GM19239 (cell line): ENCODE measurements at places on chromosomes 1 and 21.

DNA sequence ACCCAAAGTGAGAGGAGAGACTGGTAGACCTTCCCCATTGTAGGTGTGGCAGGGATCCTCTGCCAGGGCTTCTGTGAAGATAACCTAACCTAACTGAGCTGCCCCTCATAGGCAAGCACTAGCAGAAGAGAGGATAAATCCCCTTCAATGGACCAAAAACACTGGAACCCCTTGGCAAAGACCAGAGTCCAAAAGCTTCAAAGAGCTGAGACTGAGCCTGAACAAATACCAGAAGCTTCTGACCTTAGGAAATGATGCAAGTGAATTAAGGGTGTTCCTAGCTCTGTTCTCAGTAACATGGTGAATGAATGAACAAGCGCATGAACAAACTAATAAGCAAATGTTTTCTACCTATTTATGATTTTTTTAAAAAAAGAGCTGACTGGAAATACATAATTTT is 123.2 kb downstream of the RRAGC start:
- DNase-seq = no peak

- DNase-seq = no peak
Observed at GRCh38 chr21:46109313-46110221, 11.7 kb downstream of the COL6A2 start.

DNA sequence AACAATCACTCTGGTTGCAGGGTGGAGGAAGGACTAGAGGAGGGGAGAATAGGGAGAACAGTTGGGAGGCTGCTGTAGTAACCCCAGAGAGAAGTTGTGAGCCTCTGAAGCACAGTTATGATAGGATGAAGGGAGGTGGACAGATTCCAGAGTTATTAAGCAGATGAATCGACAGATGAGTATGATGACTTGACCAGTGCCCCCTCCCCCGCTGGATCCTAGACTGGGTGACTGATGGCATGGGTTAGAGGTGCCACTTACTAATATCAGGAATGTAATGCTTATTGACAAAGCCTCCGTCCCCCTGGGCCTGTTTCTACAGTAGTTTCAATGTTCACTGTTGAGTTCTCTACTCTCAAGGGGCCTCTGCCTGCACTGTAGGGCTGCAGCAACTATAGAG is 14.0 kb upstream of the TIPRL start:
- DNase-seq = no peak

GRCh38 chr21:32710069-32710784 is 17.6 kb downstream of the SYNJ1 start:
- no peak for DNase-seq

DNA sequence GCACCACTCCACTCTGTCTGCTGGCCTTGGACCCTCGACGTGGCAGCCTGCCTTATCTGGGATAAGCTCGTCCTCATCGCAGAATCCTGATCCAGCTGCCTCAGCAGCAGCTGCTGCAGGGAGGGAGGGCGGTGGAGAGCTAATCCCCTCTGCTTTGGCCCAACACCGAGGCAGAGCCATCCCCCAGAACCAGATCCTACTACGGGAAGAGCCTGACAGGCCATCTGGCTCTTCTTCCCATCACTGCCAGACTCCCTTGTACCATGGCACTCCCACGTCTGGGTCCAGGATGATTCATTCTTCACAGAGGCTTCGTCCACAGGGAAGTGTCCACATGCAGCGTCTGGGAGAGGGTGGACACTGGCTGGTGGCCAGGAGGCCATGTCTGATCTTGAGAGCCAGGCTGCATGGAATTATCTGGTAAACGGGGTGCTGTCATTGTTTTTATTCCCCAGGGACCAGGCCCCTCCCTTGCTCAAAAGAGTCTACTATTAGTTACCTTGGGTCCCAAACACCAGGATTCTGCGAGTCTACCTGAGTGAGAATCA is 14.6 kb upstream of the PKP1 start:
- DNase-seq = no peak

- no peak for DNase-seq
Observed at GRCh38 chr1:203453616-203454015, 22.0 kb upstream of the PRELP start.

DNA sequence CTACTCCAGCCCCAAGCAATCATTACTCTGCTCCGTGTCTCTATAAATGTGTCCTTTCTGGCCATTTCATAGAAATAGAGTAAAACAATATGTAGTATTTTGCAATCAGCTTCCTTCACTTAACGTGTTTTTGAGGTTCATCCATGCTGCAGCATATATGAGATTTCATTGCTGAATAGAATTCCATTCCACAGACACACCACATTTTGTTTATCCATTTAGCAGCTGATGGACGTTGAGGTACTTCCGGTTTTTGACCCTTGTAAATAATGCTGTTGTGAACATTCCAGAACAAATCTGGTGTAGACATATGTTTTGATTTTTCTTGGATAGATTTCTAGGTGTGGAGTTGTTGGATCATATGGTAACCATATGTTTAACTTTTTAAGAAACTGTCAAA is 30.7 kb downstream of the ADAM30 start:
- DNase-seq = no peak

- DNase-seq = no peak
Observed at GRCh38 chr1:175503538-175503937, 239.9 kb downstream of the TNR start.

DNA sequence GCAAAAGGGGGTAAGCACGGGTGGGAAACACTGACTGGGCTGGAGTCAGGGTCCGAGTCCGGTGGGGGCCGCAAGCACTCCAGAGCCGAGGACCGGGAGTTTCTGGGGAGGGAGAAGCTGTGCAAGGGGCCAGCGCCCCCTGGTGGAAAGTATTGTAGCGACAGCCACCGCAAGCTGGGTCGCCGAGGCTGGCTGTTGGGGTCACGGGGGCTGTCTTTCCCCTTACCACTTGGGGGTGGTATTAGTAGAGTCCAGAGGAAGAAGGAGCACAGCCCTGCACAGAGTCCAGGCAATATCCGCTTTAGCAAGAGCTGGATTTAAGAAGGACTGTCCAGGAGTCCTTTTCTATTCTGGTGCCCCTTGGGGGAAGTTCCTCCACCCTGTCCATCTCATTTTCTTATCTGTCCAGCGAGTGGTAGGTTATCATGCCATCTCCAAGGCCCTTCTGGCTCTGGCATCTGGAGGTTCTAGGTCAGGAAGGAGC is 17.9 kb upstream of the ETV3 start:
- no peak for DNase-seq

GRCh38 chr1:100400404-100400803 is 48.1 kb downstream of the CDC14A start:
- no peak for DNase-seq
